Erythroblast (primary cell): ENCODE measurements at places on chromosomes 1 and 21.

GRCh38 chr1:203926025-203926540, 64.7 kb downstream of the SNRPE start:
- DNase-seq = no peak

DNA sequence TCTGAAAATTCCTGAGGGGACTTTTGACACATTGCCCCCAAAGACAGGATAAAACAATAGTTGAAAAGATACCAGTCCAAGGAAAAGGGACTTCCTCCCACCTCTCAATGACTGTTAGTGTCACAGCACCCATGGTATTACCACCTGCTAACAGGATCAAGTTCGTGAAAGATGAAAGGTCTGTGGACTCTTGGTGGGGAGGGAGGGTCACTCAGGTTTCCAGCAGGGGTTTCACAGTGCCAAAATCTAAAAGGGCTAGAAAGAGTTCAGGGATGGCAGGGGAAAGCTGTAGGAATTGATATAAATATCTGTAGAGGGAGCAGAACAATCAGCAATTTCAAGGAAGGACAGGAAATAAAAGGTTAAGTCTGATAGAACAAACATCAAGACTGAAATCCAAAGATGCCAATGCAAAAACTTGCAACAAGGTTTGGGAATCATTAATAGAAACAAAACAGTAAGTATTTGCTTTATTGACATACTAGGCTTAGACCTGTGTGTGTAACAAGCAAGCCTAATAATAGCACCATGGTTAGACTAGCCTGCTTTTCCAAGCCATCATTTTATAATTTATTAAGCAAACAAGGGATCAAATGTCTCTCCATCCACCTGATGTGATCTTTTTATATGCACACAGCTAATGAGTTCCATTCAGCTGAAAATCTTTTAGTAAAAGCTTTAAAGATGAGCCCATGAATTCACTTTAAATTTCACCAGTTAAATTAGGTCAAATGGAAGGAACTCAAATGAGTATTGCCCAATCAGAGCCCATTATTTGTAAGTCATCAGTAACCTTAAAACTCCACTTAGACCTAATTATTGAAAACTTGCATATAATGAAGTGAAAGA, 3.7 kb downstream of the MCL1 start:
- DNase-seq = no peak

- peak; percentile 63 for DNase-seq
These were observed 34.6 kb upstream of the S100A7 start for GRCh38 chr1:153494976-153495535.

- DNase-seq = no peak
These were observed 231.5 kb downstream of the KCNT2 start for GRCh38 chr1:196376630-196377328.

DNA sequence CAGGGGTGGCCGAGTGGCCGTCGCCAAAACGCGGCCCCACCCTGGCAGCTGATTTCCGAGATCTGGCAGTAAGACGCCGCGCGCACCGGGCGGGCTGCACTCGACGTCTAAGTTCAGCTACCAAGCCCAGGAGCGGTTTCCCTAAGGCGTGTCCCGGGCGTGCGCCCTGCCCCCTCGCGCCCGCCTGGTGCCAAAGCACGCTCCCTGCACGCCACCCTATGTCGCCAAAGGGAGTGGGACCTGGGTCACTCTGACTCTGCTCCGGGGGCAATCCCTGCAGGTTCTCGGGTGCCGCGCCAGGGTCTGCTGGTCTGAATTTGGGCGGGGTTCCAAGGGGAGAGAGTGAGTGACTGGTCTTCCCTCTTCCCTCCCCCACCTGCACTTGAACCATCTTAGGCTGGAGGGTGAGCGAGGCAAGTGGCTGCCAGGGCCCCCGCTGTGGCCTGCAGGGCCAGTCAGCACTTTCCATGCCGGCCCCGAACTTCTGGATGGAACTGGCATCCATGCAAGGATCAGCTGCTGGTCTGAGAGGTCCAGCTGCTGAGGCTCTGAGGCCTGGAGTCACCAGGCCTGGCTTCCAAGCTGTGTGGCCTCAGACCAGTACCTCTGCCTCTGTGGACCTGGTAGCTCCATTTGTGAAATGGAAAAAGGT, at the start of gene LRRC38:
TSS of gene LRRC38 (minus strand) at position 109 of the 652 bp plus-strand sequence. CDS start 410 bp downstream, outside the sequence.
- no peak for DNase-seq

DNA sequence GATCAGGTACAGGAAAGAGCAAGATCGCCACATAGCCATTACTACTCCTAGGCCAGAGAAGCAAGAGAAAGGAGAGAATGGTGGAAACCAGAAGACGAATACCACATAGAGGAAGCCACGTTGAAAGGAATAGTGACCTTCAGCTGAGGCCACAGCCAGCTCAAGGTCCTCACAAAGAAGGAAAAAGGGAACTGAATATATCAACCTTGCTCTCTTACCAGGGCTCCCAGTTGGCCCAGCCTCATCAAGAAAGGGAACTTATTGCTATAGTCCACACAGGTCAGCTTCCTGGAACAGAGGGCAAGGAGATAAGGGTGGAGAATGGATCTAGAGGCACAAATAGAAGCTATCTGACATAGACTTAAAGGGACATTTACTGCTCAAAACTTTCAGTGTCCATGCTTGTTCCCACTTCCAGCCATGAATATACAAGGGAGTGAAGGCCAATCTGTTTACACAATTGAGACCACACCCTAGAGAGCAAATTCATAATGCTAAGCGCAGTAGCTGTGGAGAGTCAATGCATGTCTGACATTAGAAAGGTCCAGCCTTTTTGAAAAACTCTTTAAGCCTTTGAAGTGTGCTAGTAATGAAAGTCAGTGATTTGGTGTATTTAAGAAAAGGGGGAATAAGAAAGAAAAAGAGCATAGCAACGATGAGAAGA, 120.7 kb upstream of the ZC3H11B start:
- no peak for DNase-seq

- DNase-seq = no peak
These were observed 1.1 kb downstream of the C1orf56 start for GRCh38 chr1:151048645-151049032.

GRCh38 chr1:181662606-181663005, 179.3 kb downstream of the CACNA1E start:
- no peak for DNase-seq

- DNase-seq = no peak
These were observed 14.8 kb upstream of the KIF1B start for GRCh38 chr1:10195570-10195969.

DNA sequence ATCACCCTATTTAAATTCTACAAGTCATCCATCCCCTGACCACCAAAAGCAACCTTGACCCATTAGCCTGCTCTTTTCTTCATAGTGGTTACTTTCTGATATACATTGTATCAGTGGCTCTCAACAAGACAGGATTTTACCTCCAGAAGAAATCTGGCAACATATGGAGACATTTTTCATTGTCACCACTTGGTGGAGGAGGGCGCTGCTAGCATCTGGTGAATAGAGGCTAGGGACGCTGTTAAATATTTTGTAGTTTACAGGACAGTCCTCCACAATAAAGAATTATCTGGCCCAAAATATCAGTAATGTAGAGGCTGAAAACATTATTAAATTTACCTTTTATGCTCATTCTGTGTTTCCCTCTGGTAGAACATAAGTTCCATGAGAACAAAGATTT, 6.1 kb downstream of the HSPA13 start:
- DNase-seq = no peak

- no peak for DNase-seq
These were observed 62.3 kb downstream of the OPTC start for GRCh38 chr1:203556047-203556851.

DNA sequence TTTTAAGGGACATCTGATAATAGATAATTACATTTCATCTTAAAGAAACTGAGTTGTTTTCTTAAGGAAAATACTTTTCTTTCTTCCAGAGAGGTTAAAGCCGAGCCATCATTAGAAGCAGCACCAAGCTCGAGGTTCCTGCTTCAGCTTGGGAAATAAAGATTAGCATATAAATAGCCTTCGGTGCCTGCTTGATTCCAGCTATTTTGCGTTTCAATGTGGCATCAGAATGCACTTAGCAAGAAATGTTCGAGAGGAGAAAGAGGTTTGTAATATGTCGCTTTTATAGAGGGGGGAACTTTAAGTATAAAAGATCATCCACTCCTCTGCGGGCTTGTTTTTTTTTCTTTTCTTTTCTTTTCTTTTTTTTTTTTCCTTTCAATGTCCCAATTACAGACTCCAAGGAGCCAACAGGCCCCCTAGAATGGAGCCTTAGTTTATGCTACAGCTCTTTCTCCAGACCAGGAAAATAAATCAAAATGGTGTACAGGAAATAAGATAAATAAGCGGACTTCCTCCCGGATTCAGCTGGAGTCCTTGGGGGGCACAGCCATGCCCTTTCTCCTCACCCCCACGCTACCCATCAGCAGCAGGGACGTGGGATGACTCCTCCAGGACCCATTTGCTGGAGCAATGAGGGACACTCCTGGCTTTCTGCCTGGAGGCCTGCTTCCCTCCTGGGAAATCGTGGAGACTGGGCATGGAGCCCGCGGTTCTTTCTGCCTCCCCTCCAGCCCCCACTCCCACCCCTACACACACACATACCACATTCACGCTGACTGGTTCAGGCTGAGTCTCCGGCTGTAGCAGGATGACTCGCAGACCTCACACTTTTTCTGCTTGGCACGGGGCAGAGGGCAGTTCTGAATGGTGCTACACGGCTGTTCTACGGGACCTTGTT, 131.6 kb downstream of the RRAGC start:
- no peak for DNase-seq

DNA sequence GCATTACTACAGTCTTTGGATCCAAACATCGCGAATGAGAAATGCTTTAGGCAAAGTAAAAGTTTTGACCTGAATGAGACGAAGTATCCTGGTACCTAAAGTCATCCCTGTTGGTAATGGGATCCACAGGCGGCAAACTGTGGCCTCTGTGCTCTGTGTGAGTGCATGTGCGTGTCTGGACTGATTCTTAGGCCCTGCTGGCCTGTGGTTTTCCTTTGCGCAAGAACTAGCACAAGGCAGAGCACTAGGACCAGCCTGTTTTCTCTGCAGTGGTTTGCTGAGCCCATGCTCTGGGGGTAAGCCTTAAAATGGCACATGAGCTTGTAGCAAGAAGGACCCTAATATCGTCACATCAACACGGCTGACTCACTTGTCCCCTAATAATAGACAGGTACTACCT, 251.2 kb downstream of the DSCAM start:
- DNase-seq = no peak

DNA sequence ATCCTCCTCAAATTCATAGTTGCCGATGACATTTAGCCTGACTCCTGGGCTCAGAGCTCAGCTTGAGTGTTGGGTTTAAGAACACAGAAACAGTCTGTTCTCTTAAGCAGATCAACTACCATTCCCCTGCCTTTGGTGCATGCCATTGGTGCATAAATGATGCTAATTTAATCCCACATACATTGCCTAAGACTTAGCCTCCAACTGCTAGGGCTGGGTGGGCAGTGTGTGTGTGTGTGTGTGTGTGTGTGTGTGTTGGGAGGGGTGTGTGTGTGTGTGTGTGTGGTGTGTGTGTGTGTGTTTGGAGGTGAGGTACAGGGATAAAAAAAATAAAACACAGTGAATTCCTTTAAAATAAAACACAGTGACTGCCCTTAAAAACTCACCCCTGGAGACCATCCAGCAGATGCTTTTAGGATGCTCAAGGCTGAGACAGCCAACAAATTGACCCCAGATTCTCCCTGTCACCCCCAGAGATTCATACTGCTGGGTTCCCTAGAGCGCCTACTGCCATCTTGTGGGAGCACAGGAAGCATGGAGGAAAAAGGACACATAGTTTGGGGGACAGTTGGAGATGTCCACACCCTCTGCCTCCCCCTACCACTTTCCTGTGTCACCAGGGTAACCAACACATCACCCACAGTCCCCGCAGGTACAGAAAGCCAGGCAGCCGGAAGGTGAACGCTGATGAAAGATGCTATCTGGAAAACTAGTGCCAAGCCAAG, 30.6 kb downstream of the KLHDC7A start:
- DNase-seq = no peak

- DNase-seq = peak; percentile 23
These were observed 485.3 kb upstream of the PTBP2 start for GRCh38 chr1:96236156-96236739.

DNA sequence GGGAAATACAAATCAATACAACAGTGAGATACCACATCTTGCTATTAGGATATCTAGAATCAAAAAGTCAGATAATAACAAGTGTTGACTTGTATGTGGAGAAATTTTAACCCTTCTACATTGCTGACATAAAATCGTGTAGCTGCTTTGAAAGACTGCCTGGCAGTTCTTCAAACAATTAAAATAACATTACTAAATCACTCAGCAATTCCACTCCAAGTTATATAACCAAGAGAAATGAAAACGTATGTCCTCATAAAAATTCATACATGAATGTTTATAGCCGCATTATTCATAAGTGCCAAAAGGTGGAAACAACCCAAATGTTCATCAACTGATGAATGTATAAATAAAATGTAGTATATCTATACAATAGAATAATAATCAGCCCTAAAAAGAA, 164.6 kb downstream of the RASAL2 start:
- no peak for DNase-seq

GRCh38 chr1:1752190-1752589, 26.1 kb downstream of the NADK start:
- no peak for DNase-seq
